ENCODE measurements at places on chromosomes 11 and 22. TPM values are rescaled to one million over a fixed set of nuclear protein-coding genes. Genes with fewer than 3 reads are reported as not detected.

Gene UCP3
- 2.0 TPM for polyA plus RNA-seq

Gene CHRM1
- 0.14 TPM for polyA plus RNA-seq

Gene TSGA10IP
- not detected for polyA plus RNA-seq

Gene RIBC2
- polyA plus RNA-seq, result 0.54 TPM

Gene RAB38
- 0.66 TPM for polyA plus RNA-seq

Gene NOX4
- 0.33 TPM for polyA plus RNA-seq

Gene ELFN2
- polyA plus RNA-seq, result 2.1 TPM

Gene CAPN5
- polyA plus RNA-seq, result 4.0 TPM

Gene POLR2F
- polyA plus RNA-seq, result 61.9 TPM

Gene CCDC157
- polyA plus RNA-seq, result 8.2 TPM

Gene DGAT2
- polyA plus RNA-seq, result 4.0 TPM

Gene MUC2
- polyA plus RNA-seq, result 0.04 TPM
